ENCODE measurements at places on chromosomes 12 and 14.

DNA sequence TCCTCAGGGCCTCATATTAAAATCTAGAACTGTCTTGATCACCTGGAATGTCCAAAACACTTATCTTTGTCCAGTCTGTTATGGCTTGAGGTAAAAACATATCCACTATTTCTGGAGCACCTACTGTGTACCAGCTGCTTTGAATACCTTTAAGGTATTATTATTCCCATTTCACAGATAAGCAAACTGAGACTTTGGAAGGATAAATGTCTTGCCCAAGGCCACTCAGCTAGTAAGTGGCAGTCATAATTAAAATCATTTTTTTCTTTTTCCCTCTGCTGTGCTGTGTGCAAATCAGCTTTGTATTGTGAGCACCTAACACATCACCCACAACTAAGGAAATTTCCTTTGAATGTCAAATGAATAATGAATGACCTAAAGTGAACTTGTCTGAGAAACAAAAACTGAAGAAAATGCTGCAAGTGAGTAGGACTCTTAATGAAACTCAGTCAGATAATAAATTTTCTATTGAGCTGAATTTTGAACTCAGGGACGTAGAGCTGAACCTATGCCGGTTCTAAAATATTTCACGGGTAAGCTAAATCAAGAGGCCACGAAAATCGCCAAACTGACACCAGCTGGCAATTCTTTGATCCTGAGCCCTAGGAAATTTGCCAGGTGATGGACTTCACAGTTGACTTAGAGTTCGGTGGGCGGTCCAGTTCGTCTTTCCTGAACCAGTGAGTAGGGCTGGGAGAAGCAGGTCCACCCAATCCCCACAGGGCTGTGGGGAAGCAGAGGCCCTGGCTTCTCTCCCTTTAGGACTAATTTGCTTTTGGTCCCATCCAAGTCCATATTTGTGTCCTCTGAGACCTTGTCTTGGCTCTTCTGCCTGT is 159.7 kb upstream of the PWP1 start:
- no peak for DNase-seq

- no peak for DNase-seq
Observed at GRCh38 chr14:51512316-51512715, 139.4 kb upstream of the FRMD6 start.

- no peak for DNase-seq
Observed at GRCh38 chr14:51445001-51445390, 204.9 kb downstream of the TMX1 start.

- DNase-seq, result no peak
Observed at GRCh38 chr12:132477017-132477702, 12.8 kb upstream of the FBRSL1 start.

- DNase-seq, result no peak
Observed at GRCh38 chr14:71399057-71399487, 491.8 kb downstream of the PCNX1 start.

DNA sequence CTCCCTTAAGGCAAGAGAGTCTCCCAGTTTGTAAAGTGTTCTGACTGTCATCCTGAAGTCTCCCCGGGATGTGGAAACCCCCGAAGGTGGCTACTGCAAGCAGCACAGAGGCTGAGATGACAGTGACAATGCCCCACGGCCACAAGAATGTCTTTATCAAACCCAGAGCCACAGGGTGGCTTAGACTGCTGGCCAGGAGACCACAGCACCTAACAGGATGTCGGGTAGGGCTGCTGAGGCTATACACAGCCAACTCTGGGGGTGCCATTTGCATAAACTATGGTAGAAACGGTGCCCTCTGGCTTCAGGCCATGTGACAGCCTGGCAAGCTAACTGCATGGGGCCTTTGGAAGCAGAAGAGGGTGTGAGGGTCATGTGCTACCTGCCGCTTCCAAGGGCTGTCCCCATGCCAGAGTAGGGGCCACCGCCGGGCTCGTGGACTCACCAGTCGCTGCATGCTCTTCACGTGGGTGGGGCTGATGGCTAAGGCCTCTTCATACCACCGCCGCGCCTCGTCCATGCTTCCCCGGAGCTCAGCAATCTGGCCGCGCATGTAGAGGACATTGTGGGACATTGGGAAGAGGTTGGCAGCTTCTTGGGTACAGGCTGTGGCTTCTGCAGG is 180.9 kb downstream of the CALM1 start:
- no peak for DNase-seq

DNA sequence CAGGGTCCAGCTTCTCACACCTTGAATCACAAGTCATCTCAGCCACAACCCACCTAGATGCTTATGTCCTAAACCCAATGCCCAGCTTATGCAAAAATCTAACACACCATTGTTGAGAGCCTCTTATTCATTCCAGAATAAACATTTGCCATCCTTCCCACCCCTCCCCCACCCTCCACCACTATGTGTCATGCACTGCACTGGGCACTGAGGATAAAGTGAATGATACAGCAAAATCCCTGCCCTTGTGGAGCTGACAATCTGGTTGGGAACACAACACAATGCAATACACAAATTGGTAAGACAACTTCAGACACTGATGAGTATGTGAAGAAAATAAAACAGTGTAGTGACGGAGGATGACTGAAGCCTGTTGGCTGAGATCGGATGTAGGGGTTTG is 1.4 kb upstream of the GLTP start:
- DNase-seq, result no peak

GRCh38 chr14:37232907-37233481 is 35.3 kb downstream of the MIPOL1 start:
- DNase-seq, result peak; percentile 31

DNA sequence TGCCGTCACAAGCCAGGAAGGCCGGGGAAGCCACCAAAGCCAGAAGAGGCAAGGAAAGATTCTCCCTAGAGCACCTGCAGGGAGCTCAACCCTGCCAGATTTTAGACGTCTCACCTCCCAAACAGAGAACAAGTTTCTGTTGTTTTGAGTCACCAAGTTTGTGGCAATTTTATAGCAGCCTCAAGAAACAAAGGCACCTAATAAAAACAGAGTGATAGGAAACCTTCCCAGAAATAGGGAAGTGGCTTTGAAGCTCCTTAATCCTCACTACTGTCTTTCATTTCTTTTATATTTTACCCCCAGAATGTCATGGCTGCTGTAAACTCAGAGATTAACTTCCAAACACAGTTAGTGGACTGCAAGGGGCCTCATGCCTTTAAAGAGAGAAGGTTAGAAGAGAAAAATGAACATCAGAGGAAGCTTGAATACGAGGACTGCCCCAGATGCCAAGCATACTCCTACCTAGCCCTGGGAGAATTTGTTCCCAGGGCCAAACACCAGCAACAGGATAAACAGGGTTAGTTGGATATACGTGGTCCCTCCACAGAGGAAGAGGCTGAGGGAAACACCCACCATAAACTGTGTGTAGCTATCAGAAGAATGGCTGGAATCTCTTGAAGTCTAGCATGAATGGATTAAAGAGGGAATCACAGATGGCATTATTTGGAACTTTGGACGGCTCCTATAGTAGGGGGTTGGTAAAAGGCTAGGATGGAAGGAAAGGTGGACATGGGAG is 148.3 kb downstream of the KCNA5 start:
- no peak for DNase-seq

GRCh38 chr12:70165450-70165849 is 77.8 kb upstream of the CNOT2 start:
- DNase-seq, result no peak

- DNase-seq, result no peak
Observed at GRCh38 chr14:50003213-50004021, 110.5 kb downstream of the ARF6 start.

DNA sequence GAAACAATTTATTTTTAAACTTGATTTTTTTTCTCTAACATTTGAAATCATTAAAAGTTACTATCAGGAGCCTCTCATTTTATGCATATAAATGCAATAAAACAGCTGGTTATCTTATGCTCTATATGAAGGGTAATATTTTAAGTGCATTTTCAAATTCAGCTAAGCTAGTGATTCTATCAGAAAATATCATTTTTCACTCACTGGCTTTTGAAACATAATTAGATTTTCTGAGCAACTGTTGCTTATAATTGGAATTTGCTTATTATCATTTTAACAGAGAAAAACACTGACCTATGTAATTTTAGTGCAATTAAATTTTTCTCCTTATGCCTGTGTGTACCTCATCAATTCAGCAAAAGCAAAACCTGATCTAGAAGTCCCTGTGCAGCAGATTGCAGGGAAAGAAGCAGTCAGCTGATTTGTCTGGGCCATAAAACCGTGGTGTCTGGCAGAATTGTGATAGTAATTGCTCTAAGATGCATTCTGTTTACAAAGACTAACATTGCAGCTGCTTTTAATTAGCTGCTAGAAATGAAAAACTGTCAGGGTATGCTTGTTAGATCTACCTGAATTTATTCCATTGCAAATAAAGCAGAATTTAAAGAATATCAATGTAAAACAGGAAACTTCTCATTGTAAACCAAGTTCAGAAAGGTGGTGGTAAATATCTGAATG is 75.0 kb downstream of the BICD1 start:
- peak; percentile 34 for DNase-seq

GRCh38 chr12:123073962-123074801 is 76.7 kb downstream of the PITPNM2 start:
- no peak for DNase-seq

DNA sequence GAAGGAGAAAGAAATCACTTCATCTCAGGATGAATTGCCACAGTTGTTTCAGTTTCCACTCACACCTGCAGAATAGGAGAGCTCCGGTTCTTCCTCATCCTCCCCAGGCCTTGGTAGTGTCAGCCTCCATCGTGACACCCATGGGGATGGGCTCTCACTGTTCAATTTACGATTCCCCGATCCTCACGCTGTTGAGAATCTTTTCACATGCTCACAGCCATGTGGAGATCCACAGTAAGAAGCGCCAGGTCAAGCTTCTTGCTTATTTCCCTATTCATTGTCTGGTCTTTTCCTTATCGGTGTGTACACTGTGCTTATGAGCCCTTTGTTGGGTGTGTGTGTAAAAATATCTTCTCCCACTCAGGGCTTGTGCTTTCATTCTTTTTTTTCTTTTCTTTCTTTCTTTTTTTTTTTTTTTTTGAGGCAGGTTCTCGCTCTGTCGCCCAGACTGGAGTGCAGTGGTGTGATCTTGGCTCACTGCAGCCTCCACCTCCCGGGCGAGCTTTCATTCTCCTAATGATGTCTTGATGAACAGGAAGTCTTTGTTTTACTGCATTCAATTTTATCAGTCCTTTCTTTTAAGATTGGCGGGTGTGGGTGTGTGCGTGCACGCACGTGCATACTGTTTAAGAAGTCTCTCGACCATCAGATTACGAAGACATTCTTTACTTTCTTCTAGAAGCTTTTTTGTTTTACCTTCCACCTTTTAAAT is 21.5 kb downstream of the RIN3 start:
- DNase-seq, result no peak

- DNase-seq, result no peak
Observed at GRCh38 chr12:67804168-67804567, 155.6 kb downstream of the DYRK2 start.

DNA sequence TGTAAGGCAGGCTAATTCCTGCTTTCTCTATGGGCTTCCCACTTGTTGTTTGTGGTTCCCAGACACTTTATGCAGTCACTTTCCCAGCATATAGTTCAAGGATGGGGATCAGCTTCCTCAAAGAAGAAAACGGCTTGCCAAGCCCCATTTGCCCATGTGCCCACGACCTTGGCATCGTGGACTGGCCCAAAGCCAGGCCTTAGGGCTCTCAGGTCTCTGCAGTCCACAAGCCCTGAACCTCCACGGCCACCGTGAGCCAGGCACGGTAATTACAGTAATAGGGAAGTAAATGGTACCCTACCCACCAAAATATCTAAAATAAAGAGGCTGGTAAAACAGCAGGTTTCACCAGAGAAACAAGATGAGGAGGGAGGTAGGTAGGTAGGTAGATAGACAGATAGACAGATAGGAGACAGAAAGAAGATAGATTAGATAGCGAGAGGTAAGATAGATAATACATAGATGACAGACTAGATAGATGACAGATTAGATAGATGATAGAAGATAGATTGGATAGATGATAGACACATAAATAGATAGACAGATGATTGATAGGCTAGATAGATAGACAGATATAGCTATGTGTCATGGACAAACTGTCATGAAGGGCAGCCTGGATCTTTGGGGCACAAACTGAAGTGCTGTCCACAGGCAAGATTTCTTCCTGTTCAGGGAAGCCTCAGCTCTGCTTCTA is 163.1 kb downstream of the SLC15A4 start:
- no peak for DNase-seq

DNA sequence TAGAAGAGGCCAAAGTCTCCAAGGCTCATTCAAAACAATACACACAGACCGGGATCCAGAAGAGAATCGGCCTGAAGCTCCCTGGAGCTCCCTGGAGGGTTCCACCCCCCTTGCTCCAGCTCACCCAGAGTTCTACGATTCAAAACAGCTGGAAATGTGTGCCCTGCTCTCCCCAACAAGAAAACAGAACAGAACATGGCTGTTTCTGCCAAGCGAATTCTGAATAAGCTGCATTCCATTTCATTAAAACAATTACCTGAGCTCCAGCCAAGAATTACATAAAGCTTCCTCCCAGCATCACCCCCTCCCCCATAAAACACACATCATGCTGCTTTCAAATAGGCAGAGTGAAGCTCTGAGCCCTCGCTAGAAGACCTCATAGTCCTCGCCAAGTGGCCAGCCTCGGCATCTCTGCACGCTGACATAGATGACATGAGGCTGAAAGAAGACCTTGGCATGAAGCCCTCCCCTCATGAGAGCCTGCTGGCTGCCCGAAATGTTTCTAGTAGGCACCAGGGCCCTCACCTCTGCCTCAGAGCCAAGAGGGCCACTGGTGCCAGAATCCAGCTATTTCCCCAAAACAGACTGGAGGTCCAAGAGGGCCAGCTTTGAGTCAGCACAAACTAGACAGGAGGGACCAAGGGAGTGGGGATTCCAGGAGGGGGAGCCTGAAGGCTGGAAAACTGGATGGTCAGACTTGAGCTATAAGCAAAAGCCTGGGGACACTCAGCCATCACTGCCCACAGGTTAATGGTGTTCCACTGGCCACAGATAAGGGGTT is 8.3 kb downstream of the PXN start:
- no peak for DNase-seq

GRCh38 chr12:87943762-87944161 is 85.4 kb downstream of the C12orf50 start:
- peak; percentile 61 for DNase-seq

DNA sequence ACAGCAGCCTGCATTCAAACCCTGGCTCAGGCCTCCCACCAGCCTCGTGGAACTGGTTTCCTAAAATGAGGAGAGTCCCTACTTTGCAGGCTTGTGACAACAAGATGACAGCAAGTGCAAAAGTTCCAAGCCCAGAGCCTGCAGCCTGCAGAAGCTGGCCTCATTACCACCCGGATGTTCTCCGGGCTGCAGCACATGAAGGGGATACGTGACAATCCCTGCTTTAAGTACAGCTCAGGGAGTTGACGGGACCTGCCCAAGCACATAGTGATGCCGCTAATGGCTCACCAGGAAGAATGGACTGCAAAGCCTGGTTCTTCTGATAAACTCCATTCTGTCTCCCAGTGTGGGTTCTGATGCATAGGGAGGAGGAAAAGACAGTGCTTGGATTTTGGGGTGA is 15.0 kb downstream of the SSH1 start:
- DNase-seq, result no peak

Measured in DMS 273 treated with DMSO at 0.1 percent for 48 hours (cell line).